ENCODE measurements at places on chromosomes 6 and 20. TPM values are rescaled to one million over a fixed set of nuclear protein-coding genes. Genes with fewer than 3 reads are reported as not detected.

PLN gene
- total RNA-seq, result 0.82 TPM

TGM2 gene
- 3.3 TPM for total RNA-seq

PGC gene
- total RNA-seq, result under 0.01 TPM

APCDD1L gene
- total RNA-seq, result not detected

PKHD1 gene
- not detected for total RNA-seq

TP53TG5 gene
- total RNA-seq, result not detected

GPX5 gene
- total RNA-seq, result not detected

Data from frontal cortex (tissue), 4 donors.